CD4-positive, alpha-beta T cell treated with Interleukin-15 for 1 hour (primary cell): ENCODE measurements at places on chromosomes 2 and 18.

DNA sequence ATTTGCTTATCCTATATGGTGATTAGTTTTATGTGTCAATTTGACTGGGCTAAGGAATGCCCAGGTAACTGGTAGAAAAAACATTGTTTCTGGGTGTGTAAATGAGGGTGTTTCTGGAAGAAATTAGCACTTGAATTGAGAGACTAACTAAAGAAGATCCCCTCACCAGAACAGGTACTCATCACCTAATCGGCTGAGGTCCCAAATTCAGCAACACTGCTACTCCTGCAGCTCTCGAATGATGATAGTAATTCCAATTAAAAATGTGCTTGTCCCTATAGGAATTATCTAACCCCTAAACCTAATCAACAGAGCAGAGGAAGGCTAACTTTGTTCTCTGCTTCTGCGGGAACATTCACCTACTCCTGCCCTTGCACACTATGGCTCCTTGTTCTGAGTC is 464.5 kb upstream of the CHST9 start:
- no peak for DNase-seq

DNA sequence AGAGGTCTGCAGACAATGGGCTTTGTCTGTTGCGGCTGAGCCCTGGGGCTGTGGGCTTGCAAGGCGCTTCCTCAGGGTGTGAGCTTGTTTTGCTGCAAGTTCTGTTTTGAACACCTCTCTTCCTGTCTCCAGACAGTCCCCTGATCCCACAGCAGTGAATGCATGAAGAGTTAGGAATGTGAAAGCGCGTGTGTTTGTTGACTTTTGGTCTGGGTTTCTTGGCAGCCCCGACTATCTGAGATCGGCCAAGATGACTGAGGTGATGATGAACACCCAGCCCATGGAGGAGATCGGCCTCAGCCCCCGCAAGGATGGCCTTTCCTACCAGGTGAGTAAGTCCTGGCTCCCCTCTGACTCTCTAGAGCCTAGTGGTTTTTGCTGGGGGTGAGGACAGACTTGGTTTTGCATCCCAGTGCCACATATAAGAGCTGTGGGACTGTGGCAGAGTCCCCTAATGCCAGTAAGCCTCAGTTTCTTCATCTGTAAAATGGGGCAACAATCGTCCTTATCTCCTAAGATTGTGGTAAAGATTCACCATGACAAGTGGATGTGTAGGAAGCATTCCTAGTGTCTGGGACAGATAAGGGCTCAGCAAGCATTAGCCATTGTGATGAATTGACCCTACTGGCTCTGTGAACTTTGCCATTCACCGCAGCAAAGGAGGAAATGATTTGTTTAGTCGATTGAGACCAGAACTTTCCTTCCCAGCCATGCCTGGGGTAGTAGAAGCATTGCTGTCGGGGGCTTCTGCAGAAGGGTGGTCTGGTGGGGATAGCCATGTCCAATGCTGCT is 3.0 kb downstream of the LBH start:
- no peak for DNase-seq

GRCh38 chr2:62545261-62545660 is 39.3 kb upstream of the TMEM17 start:
- no peak for DNase-seq

- no peak for DNase-seq
Measured at GRCh38 chr2:197073270-197073669, 146.8 kb upstream of the PGAP1 start.

- DNase-seq, result no peak
Measured at GRCh38 chr2:73260338-73260984, 23.8 kb downstream of the FBXO41 start.

GRCh38 chr2:4882421-4882820 is 809.8 kb upstream of the SOX11 start:
- DNase-seq, result no peak
